ENCODE measurements at places on chromosomes 7 and 10. TPM values are rescaled to one million over a fixed set of nuclear protein-coding genes. Genes with fewer than 3 reads are reported as not detected.

- no peak for DNase-seq
Measured at GRCh38 chr7:158655931-158656441, 48.6 kb downstream of the NCAPG2 start.

- peak; percentile 85 for DNase-seq
Measured at GRCh38 chr10:44959247-44960087, at the start of gene RASSF4. TSS of gene RASSF4 (plus strand) at chr10:44959802. CDS start at chr10:44970203, 10,401 bp downstream.

DNA sequence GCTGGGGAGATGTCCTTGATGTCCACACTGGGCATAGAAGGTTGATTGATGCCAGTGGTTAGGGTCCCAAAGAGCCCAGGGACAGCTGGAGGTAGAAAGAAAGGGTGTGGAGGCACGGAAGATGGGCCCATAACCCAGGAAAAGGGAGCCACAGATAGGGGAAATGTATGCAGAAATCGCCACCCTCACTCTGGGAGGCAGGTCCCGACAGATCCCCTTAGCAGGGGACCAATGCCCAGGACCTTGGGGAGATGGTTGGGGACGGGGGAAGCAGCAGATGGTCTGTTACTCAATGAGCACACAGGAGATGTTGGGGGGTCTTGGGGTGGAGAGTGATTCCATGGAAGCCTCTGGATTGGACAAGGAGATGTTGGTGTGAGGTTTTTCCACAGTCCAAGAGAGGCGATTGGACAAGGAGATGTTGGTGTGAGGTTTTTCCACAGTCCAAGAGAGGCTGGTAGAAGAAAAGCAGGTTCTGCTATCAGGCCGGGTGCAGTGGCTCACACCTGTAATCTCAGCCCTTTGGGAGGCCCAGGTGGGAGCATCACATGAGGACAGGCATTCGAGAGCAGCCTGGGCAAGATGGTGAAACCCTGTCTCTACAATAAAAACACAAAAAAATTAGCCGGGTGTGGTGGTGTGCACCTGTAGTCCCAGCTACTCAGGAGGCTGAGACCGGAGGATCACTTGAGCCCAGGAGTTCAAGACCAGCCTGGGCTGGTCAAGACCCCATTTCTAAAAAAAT, 7.0 kb upstream of the PPP1R35 start:
- DNase-seq: no peak

DNA sequence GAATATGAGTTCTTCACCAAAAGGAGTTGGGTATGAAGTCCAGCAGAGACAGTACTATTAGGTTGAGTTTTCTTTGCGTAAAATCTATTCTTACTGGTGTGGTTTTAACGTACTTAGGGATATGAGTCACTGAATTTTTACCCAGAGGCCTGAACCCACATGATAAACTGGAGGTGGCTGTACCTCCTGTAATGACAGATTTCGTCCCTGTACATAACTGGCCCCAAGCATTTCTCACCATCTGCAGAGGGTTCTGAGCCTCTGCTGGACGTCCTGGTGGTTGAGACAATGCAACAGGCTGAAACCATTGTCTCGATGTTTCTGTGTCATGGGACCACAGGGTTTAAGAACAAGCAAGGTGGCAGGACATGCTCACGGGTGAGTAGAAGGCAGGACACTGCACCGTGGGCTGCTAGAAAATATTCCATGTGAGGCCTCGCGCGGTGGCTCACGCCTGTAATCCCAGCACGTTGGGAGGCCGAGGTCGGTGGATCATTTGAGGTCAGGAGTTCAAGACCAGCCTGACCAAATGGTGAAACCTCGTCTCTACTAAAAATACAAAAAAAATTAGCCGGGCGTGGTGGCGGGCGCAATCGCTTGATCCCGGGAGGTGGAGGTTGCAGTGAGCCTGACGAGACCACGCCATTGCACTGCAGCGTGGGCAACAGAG, 233.9 kb downstream of the DNAJB6 start:
- no peak for DNase-seq

DNA sequence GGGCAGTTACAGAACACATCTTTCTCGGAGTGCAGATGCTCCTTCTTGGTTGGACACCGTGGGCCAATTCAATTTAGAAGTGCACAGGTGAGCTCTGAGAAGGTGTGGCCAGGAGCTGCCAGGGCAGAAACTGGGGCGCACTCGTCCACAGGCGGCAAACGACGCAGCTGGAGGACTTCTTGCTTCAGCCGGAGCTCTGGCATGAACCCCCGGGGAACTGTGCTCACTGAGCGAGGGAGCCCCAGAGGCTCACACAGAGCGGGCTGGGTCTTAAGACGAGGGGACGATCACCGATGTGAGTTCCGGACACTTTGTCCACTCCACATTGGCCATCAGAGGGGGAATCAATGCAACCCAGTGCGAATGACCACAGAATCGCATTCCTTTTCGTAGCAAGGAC, 140.4 kb downstream of the ZMYND11 start:
- no peak for DNase-seq

DNA sequence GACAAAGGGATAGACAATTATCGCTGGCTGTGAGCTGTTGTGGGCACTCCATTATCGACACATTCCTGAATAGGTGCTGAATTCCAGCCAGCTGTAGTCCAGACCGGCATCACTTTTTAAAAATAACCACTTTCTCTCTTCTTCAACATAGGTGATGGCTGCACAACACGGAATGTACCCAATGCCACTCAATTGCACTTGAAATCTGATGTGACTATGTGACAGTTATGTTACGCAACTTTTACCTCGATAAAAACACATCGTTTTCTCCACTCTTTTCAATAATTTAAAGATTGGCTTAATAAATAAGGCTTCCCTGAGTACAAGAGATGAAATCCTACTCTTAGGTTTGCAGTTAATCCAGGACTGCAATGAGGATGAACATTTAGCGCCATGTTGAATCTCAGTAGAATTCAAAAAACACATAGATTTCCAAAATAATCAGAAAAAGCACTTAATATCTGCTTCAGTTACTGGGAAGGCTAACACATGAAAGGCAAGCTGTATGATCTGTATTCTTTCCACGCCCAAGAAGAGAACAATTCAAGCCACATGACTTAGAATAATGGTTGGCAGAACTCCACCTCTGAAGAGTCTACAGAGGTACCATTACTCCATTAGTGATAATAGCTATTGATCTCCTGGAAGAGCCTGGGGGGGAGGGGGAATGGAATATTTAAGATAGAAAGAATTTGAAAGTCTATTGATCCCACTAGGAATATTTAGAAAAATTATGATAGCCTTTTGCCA, 3.6 kb downstream of the YWHAG start:
- DNase-seq: no peak

DNA sequence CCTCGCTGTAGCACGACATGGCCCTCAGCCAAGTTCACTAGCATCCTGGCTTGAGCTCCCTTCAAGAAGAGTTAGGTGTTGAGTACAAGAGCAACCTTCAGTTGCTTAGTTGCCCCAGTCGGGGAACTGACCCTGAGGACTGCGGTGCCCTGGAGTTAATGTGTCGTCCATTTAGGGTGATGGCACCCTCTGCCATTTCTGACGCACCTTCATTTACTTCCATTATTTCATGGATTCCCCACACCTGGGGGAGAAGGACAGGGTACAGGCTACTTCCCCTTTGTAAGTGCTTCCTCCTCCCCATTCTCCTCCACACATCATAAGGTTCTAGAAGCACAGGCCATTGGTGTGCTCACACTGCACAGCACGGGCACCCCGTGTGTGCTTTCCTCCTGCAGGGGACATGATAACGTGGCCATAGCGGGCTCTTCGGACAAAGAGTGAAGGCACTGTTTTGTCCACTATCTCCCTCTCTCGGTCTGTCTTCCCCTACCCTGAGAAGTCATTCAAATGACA, 1.8 kb downstream of the ALOX5 start:
- no peak for DNase-seq

DNA sequence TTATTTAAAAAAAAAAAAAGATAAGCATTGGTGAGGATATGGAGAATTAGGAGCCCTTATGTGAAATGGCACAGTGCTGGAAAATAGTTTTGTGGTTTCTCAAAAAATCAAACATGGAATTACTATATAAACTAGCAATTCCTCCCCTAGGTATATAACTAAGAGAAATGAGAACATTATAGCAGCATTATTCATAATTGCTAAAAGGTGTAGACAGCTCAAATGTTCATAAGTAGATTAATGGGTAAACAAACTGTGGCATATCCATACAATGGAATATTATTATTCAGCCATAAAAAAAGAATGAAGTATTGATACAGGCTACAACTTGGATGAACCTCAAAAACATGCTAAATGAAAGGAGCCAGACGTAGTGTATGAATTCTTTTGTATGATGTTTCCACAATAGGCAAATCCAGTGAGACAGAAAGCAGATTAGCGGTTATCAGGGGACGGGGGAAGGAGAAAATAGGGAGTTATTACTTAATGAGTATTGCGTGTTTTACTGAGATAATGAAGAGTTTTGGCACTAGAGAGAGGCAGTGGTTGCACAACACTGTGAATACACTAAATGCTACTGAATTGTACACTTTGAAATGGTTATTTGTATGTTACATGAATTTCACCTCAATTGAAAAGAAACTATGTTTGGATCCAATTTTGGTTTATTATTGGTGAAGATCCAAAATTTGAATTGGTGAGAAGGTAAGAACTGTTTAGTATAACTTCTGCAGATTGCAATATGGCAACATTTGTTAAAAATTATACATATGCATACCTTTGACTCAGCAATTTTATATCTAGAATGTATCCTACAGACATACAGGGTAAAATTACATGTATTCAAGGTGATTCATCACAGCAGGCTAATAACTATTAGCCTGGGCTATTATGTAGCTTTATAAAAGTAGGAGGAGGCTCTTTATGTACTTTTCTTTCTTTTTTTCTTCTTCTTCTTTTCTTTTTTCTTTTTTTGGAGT, 69.7 kb downstream of the VCL start:
- no peak for DNase-seq

GRCh38 chr7:46534664-46535588, 613.9 kb upstream of the IGFBP3 start:
- DNase-seq: no peak

- no peak for DNase-seq
Measured at GRCh38 chr7:96167424-96167823, 154.5 kb downstream of the SLC25A13 start.

DNA sequence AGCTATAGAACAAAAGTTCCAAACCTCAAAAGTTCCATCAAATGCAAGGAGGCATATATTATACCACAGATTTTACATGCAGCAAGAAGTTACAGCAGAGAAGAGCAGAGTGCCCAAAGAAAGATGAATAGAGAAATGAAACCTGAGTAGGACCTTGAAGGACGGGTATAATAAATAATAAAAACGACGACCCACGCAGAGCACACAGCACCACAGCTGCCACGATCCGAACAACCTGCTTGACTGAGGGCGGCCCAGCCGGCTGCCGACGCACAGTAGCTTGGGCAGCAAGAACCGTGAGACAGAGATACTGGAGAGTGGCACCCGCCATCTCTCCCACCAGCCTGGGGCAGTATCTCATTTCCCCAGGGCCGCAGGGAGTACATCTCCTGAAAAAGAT, 79.0 kb downstream of the HIPK2 start:
- DNase-seq: no peak

DNA sequence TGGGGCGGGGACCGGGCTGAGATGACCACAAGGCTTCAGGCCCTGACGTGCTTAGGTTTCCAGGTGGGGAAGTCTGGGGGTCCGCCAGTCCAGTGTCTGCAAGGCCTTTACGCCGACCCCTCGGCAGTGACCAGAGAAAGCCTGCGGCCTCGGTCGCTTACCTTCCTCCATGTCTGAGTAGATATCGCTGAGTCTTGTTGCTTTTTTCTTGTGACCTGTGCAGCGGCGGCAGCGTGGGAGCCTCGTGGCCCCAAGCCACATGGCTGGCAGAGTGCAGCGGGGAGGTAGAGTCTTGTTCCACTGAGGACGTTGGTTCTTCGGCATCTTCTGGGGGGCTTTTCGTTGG, 329 bp downstream of the NOLC1 start:
- DNase-seq: no peak

DNA sequence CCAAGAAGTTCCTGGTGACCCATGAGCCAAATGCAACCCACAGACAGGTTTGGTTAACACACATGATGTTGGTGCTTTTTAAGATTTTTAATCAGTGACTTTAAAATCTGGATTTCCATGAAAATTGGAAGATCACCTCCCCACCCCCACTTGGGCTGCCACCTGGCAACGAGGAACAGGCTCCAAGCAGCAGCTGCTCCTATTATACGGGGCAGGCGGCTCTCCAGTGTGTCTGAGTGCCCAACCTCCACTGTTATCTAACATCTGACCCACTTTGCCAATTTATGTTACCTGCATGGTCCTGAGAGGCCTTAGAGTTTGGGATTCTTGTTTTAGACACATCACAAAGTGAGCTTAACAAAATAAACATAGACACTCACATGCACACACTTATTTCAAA, 56.4 kb downstream of the SGMS1 start:
- no peak for DNase-seq

DNA sequence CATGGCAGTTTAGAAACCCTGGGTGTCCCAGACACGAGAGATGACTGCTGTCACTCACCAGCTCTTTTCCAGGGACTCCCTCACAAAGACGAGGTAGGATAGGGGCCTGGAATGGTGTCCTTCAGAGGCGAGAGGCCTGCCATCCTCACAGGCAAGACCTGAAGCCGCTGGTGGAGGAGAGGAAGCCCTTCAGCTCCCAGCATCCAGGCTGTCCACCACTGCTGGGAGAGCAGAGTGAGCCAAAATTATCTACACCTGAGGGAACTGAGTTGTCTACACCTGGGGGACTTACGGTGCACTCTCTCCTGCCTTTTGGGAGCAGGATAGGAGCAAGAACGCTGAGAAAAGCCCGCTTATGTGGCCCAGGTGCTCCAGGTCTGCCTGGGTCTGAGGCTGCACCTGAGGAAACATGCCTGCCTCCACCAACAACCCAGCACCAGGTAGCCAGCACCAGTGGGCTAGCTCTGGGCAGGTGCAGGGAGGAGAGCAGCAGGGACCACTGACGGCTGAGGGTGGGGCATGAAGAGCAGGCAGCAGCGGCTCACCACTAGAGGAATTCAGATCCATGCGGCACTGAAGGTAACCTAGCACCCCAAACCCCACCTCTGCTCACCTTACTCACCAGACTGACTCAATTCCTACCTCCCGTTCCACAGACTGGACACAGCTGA, 357.2 kb downstream of the SH2D4B start:
- no peak for DNase-seq

GRCh38 chr7:114606100-114606499, 191.5 kb downstream of the FOXP2 start:
- no peak for DNase-seq

- no peak for DNase-seq
Measured at GRCh38 chr7:11195502-11195901, 221.8 kb downstream of the PHF14 start.

The ERVW-1 gene
- total RNA-seq: not detected

The ANKMY2 gene
- 6.8 TPM for total RNA-seq

The GCK gene
- 0.45 TPM for total RNA-seq

The GPR158 gene
- total RNA-seq: not detected
